ENCODE measurements at places on chromosomes 13 and 19.

- no peak for DNase-seq
Measured at GRCh38 chr19:48176226-48176625, 5.7 kb downstream of the ZSWIM9 start.

DNA sequence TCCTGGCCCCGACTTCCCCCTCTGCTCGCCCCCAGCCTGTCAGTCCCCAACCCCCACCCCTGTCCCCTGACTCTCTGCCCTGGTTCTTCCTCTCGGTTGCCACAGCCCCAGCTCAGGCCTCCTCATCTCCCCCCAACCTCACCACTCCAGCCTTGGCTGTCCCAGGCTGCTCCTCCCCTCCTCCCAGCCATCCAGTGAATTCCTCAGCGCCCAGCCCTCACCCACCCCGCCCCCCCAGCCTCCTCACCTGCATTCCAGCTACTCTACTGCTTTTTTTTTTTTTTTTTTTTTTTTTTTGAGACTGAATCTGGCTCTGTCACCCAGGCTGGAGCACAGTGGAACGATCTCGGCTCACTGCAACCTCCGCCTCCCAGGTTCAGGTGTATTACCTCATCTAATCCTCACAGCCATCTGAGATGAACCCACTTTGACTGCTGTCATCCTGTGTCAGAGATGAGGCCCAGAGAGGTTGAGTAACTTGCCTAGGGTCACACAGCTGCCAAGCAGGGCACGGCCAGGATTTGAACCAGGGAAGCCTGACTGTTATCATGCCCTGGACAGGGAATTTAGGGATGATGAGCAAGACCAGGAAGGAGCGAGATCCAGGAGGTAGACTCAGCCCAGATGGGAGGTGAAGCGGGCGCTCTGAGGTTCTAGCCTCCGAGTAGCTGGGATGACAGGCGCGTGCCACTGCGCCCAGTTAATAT is 2.6 kb downstream of the SULT2B1 start:
- DNase-seq: no peak

DNA sequence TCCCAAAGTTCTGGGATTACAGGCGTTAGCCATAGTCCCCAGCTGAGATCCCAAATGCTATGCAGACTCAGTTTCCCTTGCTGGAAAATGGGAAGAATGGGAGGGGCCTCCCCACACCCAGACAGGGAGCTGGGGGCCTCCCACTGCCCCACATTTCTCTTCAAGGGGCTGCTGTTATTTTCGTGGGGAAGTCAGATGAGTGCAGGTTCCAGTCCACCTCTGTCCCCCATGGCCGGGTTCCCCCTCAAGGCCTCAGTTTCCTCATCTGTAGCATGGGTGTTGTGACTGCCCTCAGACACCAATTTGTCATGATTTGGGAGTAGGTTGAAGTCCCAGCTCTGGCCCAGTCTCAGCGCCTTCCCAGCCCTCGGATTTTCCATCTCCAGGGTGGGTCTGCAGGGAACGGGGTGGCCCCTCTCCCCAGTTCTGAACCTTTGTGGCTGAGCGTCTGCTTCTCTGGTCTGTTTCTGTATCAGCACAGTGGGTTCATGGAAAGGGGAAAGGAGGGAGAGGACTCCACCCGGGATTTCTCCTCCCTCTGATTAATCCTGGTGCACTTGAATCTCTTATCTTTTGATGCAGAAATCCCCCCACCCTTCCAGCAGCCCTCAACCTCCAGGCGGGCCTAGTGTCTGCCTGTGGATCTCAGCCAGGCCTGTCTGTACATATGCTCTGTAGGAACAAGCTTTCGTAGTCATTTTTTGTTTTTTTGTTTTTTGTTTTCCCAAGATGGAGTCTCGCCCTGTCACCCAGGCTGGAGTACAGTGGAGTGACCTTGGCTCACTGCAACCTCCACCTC is 12.2 kb downstream of the NFIC start:
- DNase-seq: no peak

DNA sequence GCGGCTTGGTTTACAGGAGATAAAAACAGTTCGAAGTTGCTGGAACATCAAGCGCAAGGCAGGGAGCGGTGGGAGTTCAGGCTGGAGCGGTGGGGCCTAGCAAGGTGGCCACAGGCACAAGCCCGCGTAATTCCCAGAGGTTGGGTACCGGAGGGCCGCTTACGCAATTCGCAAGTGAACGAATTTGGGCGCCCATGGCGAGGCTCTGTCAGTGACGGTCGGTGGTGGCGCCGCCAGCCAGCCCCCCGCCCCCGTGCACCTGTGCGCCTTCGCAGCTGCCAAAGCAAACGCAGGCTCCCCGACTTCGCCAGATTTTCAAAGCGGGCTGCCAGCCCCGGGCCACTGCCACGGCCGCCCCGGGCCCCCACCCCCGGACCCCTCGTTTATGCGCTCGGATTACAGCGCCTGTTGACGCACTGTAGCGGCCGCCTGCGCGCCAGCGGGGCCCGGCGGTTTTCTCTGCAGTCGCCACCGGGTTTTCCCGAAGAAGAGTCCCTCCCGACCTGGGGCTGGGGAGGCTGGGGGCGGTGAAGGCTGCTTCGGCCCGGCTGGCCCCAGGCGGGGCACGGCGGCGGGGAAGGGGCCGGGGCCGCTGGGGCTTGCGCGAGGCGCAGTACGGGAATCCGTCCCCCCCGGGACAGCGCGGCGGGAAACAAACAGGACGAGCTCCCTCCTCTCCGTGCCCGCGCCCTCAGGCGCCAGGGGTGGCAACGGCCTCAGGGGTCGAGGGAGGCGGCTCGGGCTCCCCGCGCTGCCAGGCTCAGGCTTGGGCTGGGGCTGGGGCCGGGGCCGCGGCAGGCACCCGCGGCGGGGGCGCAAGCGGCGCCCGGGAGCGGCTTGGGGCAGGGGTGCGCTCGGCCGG is 709 bp downstream of the N4BP2L1 start:
- DNase-seq: peak; percentile 59

DNA sequence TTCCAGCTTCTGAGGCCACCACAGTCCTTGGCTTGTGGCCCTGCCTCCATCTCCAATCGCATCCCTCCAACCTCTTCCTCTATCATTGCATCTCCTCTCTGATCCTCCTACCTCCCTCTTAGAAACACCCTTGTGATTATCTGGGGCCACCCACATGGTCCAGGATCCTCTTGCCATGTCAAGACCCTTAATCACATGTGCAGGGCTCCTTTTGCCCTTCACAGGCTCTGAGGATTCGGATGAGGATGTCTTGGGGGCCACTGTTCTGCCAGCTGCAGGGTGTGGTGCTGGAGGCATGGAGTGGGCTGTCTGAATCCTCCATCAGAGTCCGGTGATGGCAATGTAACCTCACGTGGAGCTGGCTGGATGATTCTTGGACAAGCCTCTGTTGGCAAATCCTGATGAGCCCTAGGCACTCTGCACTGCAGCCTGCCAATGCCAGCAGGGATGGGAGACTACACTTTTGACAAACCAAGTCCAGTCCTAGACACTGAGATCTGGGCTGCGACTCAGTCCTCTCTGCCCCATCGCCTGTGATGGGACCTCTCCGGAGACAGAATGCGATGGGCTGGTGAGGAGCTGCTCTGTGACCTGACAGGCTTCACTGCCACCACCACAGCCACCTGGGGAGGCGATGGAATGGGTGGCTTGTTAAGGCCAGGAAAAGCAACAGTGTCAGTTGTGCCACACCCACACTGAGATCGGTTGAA is 61.2 kb downstream of the CCDC70 start:
- no peak for DNase-seq

- DNase-seq: no peak
Measured at GRCh38 chr13:44078806-44079376, 199.2 kb downstream of the LACC1 start.

- peak; percentile 43 for DNase-seq
Measured at GRCh38 chr19:38304866-38305429, 897 bp downstream of the C19orf33 start.

GRCh38 chr19:15109768-15110417 is 2.7 kb downstream of the SYDE1 start:
- DNase-seq: no peak

DNA sequence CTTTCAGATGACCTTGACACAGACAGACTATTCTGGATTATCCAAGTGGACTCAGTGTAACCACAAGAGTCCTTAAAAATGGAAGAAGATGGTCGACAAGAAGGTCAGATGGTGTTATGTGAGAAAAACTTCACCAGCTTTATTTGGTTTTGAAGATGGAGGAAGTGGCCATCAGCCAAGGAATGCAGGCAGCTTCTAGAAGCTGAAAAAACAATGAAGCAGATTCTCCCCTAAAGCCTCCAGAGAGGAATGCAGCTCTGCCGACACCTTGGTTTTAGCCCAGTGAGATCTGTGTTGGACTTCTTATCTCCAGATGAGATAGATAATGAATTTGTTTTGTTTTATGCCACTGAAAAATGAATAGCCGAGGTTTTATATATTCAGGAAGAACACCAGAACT is 501.5 kb downstream of the DCT start:
- no peak for DNase-seq

DNA sequence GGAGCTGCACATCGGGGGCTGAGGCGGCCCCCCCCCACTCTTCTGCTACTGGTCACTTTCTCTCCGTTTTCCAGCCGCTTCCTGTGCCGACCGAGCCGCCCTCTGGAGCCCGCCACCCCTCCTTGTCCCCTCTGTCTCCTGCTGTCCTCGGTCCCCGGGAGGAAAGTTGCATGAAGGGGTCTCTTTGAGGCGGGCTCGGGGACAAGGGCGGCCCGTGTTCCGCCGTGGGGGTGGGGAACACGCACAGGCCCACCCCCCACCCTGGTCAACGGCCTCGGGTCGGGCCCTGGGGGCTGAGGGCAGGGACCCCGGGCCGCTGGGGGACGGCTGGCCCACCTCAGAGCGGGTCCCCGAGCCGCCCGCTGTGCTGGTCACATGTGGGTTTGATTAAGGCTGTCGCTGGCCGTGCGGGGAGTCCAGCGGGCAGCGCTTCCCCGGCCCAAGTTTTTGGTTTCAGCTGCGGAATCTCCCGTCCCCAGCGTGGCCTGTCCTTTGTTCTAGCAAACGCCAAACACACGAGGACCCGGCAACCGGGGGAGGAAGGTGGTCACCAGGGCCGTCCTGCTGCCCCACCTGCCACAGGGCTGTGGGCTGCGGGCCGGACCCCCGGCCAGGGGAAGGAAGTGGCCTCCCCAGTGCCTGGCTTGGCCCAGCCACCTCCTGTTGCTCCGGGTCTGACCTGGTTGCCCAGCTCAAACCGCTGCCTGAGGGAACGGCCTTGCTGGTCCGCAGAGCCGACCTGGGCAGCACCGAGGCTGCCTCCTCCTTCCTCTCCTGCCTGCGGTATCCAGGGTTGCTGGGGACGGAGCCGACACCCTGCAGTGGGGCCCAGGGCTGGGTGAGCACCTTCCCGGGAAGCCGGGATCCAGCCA is 1.9 kb downstream of the EFNA2 start:
- DNase-seq: peak; percentile 15

DNA sequence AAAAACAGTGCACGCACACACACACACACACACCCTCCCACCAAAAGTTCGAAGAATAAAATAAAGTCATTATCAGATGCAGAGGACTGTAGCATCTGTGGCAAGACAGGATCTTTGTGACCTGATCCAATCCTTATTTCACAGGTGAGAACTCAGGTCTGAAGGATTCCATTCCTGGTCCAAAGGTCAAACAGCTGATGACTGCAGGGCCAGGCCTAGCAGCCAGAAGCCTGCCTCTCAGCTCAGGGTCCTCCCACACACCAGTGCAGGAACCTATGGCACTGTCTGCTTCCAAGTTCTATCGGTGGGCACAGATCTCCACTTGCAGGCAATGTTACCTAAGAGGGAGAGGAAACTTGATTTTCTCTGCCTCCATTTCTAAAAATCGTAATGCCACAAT is 57.5 kb downstream of the SERP2 start:
- DNase-seq: no peak

- no peak for DNase-seq
Measured at GRCh38 chr13:20002787-20003186, 44.3 kb downstream of the ZMYM2 start.

GRCh38 chr19:40191836-40192646 is 815 bp downstream of the MAP3K10 start:
- DNase-seq: peak; percentile 38

- peak; percentile 29 for DNase-seq
Measured at GRCh38 chr13:35144166-35144890, 202.3 kb downstream of the NBEA start.

GRCh38 chr19:49894879-49895565 is 1.7 kb downstream of the IL4I1 start:
- DNase-seq: no peak

GRCh38 chr13:96898646-96899254 is 95.5 kb downstream of the OXGR1 start:
- peak; percentile 87 for DNase-seq

- no peak for DNase-seq
Measured at GRCh38 chr13:75795274-75795673, 159.1 kb downstream of the LMO7 start.

- no peak for DNase-seq
Measured at GRCh38 chr13:113915786-113916329, 52.0 kb upstream of the GAS6 start.

DNA sequence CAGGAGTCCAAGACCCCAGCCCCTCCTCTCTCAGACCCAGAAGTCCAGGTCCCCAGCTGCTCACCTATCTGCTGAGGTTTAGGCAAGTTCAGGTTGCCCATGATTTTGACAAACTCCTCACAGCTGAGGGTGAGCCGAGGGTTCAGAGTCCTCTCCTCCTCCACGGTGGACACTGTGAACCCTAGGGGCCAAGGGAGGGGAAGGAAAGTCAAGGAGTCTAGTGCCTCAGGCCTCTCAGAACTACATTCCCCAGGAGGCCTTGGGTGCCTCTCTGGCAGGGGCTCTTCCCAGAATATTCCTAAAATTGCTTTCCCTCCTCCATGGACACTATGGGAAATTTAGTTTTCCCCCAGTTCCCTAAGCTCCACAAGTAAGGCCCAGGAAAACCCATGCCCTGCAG is 3.3 kb upstream of the PHLDB3 start:
- DNase-seq: no peak

DNA sequence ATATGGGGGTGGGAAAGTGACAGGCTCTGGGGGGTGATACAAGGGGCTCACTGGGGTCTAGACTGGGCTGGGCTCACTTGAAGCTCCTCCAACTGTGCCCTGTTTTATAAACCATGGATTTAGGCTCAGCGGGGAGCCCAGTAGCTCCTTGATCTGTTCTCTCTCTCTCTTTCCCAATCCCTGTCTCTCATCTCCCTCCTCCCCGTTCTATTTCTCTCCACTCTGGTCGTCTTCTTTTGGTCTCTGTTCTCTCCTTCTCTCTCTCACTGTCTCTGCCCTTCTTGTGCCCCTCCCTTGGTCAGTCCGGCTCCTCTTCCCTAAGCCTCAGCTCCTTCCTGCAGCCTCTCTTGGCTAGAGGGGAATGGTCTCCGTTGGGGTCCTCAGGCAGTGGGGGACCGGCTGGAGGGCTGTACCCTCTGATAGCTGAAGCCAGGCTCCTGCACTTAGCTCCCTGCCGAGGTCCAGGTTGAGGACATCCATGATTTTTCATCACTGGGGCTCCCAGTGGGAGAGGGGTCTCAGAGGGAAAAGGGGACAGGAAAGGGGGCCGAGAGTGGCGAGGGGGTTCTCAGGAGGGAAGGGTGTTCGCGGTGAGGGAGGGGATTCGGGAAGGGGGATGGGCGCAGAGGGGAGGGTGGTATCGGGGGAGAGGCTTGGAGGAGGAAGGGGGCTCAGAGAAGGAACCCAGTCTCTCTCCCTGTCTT is 8.5 kb downstream of the UNC13A start:
- no peak for DNase-seq

All from muscle of leg (tissue), 16 donors.